ENCODE measurements at places on chromosomes 2 and 18.
A peak's percentile ranks its signal among the peaks of the same experiment; 100 is the strongest.

DNA sequence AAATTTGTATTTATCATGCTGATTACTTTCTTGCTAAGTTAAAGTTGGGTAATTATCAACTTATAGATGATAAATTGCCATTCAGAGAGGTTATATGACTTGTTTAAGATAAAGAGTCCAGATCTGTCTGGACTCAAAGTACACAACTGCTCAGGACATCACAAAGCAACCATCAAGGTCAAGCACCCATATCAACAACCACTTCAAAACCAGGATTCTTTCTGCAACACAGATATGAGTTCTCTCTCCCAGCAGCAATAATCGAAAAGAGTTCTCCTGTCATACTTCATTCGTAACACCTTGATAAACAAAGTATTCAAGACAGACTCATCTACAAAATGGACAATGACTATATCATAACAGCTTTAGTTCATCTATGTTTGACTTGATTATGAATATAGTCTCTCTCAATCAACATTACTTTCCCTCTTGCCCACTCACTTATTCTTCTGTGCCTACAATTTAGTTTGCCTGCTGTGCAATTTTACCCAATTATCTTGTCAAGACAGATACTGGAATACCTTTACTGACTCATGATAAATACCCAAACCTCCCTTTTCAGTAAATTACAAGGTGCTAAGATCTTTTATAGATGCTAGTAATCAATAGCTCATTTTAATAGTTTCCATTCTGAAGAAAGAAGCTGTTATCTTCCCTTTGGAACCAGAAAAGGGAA is 281.8 kb downstream of the NBAS start:
- DNase-seq: no peak

DNA sequence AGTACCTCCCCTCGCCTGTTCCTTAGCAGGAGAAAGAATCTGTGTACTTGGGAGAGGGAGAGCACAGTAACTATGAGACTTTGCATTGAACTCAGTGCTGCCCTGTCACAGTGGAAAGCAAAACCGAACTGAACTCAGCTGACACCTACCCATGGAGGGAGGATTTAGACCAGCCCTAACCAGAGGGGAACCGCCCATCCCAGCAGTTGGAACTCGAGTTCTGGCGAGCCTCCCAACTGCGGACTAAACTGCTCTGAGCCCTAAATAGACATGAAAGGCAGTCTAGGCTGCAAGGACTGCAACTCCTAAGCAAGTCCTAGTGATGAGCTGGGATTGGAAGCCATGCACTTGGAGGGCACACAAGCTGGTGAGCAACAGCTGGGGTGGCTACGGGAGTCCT is 110.4 kb downstream of the GRB14 start:
- DNase-seq: no peak

GRCh38 chr2:216694082-216694825 is 1.1 kb downstream of the IGFBP5 start:
- peak; percentile 14 for DNase-seq

- peak; percentile 52 for DNase-seq
Observed at GRCh38 chr2:157497638-157498314, 53.9 kb upstream of the CYTIP start.

DNA sequence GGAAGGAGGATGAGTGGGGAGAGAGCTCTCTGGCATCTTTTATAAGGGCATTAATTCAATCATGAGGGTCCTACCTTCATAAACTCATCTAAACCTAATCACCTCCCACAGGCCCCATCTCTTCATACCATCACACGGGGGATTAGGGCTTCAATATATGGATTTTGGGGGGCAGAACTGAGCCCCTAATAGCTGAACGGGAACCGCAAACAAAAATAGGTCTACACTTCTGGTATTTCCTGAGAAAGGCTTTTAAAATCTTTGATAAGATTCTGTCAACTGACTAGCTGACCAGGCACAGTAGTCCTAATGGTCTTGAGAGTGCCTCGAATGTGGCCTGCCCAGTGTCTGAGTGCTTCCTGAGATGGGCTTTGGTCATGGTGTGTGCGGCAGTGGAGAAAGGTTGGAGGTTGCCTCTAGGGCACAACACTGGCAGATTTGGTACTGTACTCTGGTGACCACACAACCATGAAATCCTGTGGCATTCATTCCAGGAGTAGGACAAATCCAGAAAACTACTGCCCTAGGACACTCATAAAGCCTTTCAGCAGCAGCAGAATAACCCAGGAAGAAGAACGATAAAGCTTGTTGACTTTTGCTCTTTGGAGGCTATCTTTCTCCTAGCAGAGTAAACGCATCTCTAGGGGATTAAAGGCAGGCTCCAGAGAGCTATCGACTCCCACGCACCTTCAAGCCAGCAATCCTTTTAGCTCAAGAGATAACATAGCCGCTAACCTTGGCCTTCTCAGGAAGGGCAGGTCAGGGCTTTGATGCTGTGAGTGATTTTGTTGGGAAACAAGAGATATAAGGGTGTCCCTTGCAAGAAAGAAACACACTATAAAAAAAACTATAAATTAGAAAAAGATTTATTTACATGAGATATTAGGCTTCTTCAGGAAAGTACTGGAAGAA is 12.3 kb upstream of the APOB start:
- DNase-seq: no peak

- no peak for DNase-seq
Observed at GRCh38 chr2:106282462-106283170, 88.5 kb upstream of the UXS1 start.

Data from pons (tissue), 1 donor.